ENCODE measurements at places on chromosomes 7 and 10. TPM values are rescaled to one million over a fixed set of nuclear protein-coding genes. Genes with fewer than 3 reads are reported as not detected.

DNA sequence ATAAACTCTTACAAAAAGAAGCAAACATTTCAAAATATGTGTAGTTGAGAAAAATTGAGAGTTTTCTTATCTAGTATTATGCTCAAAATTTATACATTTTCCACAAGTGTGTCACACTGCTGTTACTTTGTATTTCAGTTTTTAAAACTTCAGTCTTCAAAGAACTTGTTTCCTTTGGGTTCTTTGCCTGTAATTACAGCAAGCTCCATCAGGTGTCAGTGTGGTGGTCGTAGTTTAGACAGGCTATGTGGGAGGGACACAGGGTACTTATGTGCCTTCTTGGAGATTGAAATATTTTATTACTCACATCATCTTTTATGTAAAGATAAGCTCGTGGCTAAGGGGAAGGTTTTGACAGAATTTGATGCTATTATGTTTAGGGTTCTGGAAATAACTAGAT is 360.5 kb downstream of the FGFR2 start:
- H3K4me3 ChIP-seq: no peak overlapping the region
- H3K27ac ChIP-seq: no peak overlapping the region
- no peaks in the 10 kb centered on the region for H3K36me3 ChIP-seq
- H3K27me3 ChIP-seq: no peaks in the 10 kb centered on the region
- no peaks in the 10 kb centered on the region for H3K4me1 ChIP-seq

GPR146 gene
- total RNA-seq: 6.4 TPM

SEMA3D gene
- 35.7 TPM for total RNA-seq

DNA sequence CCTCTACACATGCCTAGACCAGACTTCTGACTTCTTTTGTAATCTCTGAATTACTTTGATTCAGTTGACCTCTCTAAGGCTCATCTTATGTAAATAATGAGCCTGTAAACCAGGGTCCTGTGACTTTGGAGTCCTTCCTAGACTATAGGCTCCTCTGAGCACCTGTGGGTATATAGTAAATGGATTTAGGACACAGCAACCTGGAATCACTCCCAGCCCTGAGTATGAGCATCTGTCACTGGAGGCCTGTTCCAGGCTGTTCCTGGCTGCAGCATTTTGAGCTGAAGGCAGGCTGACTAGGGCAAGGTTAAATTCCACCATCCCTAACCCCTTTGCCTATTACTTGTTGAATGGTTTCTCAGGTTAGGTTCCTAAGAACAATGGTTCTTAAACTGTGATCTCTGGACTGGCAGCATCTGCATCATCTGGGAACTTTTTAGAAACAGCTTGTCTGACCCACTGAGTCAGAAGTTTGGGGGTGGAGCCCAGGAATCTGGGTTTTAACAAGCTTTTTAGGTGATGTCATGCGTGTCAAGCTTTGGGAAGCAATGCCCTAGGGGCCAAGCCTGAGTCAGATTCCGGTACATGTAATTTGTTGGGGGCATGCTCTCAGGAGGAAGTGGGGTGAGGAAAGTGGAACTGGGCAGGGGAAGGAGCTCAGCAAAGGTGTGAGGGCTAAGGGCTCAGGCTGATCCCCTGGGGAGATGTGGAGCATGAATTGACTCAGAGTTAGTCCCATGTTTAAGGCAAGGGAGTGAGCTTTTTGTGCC is 28.2 kb downstream of the MINDY4 start:
- no peak overlapping the region for H3K27ac ChIP-seq
- H3K4me1 ChIP-seq: peaks cover 11% of the 10 kb centered on the region
- no peak for DNase-seq

GRCh38 chr7:144588559-144589051 is 185.1 kb upstream of the NOBOX start:
- no peaks in the 10 kb centered on the region for H3K4me1 ChIP-seq
- H3K36me3 ChIP-seq: no peaks in the 10 kb centered on the region
- H3K27me3 ChIP-seq: no peaks in the 10 kb centered on the region

- H3K4me3 ChIP-seq: no peak overlapping the region
- no peaks in the 10 kb centered on the region for H3K27me3 ChIP-seq
- H3K4me1 ChIP-seq: no peaks in the 10 kb centered on the region
- DNase-seq: no peak
Observed at GRCh38 chr7:127189074-127189473, 63.7 kb downstream of the GRM8 start.

DNA sequence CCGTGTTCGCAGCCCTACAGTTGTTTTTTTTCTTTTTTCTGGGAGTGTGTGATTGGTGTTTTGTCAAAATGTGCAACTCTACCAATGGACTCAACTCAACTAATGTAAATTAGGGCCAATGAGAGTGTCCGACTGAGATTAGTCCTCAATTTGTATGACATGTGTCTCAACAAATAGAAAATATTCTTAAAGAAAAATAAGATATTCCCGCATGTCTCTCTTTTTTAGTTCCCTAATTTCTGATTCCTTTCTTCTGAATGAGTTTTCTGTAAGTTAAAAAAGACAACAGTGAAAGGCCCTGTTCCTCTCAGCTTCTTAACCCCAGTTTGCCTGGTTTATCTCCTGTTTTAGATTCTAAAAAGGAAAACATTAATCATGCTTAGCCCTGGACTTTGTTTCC is 61.5 kb downstream of the ARID5B start:
- no peak for DNase-seq
- no peaks in the 10 kb centered on the region for H3K36me3 ChIP-seq
- no peak overlapping the region for H3K27ac ChIP-seq
- H3K4me3 ChIP-seq: no peak overlapping the region
- no peaks in the 10 kb centered on the region for H3K4me1 ChIP-seq
- no peaks in the 10 kb centered on the region for H3K27me3 ChIP-seq

- peaks cover 57% of the 10 kb centered on the region for H3K36me3 ChIP-seq
- H3K27me3 ChIP-seq: no peaks in the 10 kb centered on the region
- DNase-seq: no peak
- H3K4me1 ChIP-seq: peaks cover 31% of the 10 kb centered on the region
Observed at GRCh38 chr7:44257618-44258422, 57.0 kb downstream of the YKT6 start.

DNA sequence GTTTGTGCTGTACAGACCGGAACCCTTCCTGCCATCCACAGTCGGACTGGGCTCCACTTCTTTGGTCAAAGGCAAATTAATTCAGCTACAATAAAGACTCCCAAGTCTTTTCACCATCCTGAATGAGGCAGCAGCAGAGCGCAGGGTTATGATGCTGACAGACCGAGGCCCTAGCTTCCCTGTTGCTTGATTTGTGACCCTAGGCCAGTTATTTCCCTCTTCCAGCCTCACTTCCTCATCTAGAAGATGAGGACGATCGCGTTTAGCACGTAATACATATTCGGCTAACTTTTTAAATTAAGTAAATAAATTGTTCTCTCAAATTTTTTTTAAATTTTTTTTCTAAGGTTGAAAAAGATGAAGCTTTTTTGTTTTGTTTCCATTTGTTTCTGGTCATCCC is 18.1 kb downstream of the ADRB1 start:
- no peak overlapping the region for H3K4me3 ChIP-seq
- no peak for DNase-seq
- H3K27me3 ChIP-seq: no peaks in the 10 kb centered on the region
- peaks cover under 1% of the 10 kb centered on the region for H3K4me1 ChIP-seq

DNA sequence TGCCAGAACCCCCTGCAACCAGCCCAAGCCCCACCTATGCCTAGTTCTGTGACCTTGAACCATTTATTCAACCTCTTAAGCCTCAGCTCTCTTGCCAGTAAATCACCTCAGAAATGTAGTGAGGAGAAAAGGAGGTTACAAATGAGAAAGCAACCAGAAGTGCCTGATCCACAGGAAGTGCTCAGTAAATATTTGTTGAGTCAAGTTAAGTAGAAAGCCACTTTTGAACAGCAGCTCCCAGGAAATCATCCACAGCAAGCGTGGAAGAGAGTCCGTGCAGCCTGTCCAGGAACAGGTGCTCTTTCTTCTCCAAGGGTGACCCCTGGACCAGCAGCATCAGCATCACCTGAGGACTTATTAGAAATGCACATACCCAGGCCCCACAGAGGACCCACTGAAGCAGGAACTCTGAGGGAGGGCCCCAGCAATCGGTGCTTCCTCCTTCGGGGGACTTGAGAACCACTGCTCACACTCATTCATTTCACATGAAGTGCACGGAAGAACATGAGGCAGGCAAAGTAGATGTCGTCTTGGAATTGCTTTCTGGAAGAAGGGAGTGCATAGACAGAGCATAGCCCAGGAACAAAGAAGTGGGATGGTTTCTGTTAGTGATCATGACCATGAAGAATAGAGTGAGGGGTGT is 6.3 kb upstream of the C10orf71 start:
- DNase-seq: no peak
- H3K4me3 ChIP-seq: no peak overlapping the region
- peaks cover 10% of the 10 kb centered on the region for H3K4me1 ChIP-seq
- H3K27me3 ChIP-seq: no peaks in the 10 kb centered on the region
- H3K27ac ChIP-seq: no peak overlapping the region

GRCh38 chr7:12861070-12861469 is 173.6 kb downstream of the ARL4A start:
- H3K4me3 ChIP-seq: no peak overlapping the region
- no peaks in the 10 kb centered on the region for H3K27me3 ChIP-seq
- peaks cover 3% of the 10 kb centered on the region for H3K4me1 ChIP-seq
- H3K36me3 ChIP-seq: no peaks in the 10 kb centered on the region

VTI1A gene
- total RNA-seq: 46.7 TPM

GRCh38 chr7:149688836-149689235 is 84.6 kb downstream of the ZNF467 start:
- no peak for DNase-seq
- H3K4me1 ChIP-seq: peaks cover 5% of the 10 kb centered on the region
- no peak overlapping the region for H3K27ac ChIP-seq

ADGRA1 gene
- 3.4 TPM for total RNA-seq

GRCh38 chr10:103244666-103245271 is 918 bp upstream of the RPEL1 start:
- DNase-seq: peak; percentile 80
- no peaks in the 10 kb centered on the region for H3K27me3 ChIP-seq
- H3K4me3 ChIP-seq: no peak overlapping the region
- H3K4me1 ChIP-seq: peaks cover 6% of the 10 kb centered on the region

- no peaks in the 10 kb centered on the region for H3K27me3 ChIP-seq
- H3K4me1 ChIP-seq: no peaks in the 10 kb centered on the region
- H3K4me3 ChIP-seq: no peak overlapping the region
Observed at GRCh38 chr10:108848046-108848445, 1075.3 kb downstream of the XPNPEP1 start.

DNA sequence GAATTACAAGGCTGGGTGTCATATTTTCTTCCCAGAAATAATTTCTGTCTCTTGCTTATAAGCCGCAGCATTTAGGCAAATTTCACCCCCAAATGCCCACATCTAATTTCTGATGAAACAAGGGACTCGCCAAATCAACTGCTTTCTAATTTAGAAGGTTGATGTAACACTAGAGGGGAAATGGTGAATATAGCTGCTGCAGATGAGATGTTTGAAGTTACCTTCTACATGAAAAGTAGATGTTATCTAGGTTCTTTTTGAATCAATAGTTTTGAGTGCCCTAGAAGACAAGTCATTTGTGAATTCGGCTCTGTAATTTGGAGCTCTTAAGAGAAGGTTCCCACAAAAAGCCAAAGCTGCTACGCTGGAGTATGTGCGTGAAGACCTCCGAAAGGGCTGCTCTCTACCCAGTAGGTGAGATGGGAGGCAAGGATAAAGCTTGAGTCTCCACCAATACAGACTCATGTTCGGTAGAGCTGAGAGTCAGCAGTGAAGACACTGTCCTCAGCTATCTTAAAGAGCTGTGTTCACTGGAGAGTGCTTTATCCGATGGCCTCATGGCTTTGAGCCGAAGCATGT is 99.5 kb downstream of the FANK1 start:
- H3K4me3 ChIP-seq: no peak overlapping the region
- DNase-seq: no peak
- H3K27ac ChIP-seq: no peak overlapping the region
- H3K36me3 ChIP-seq: peaks cover 3% of the 10 kb centered on the region

DNA sequence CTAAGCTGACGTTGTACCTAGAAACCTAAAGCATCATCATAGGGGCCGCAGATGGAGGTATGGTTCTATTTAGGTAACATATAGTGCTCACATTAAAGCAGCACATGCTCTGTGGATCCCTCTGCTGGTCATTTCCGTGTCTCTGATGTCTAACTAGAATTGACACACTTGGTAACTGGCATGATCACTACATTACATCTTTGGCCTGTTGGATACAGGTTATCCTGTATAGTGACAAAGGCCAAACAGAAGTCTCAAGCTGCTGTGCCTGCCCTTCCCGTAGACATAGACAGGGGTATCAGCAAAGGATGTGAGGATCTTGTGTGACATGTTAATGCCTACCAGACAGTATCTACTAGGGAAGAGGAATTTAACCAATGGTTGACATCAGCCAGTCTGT is 51.2 kb downstream of the KIF5B start:
- H3K4me1 ChIP-seq: peaks cover 16% of the 10 kb centered on the region
- no peak for DNase-seq
- no peak overlapping the region for H3K4me3 ChIP-seq

DNA sequence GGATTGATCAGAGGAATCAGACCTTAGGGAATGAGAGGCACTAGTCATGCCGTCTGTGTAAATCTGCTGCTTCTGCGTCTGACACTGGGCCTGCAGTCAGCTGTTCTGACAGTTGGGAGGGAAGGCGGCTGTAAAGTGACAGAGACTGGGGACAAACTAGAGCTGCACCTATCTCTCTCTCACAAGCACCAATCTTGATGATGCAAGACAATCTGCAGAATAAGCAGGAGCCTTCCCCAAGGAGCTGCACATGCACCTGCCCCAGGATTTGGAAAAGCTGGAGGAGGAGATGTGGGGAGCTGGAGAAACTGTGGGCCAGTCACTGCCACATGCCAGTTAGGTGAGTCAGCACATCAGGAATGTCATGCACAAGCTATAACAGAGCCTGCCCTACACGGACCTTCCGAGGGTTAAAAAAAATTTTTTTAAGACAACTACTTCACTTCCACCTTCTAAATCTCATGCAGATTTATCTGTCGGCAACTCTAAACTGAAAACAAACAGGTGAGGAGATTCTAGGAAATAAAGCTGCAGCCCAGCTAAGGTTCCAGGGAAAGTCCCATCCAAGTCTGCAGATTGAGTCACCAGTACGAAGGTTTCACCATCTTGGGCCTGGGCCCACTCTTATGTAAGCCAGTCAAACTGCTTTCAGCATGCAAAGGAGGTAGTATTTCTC is 39.2 kb downstream of the ENO4 start:
- no peaks in the 10 kb centered on the region for H3K27me3 ChIP-seq
- no peak overlapping the region for H3K27ac ChIP-seq
- H3K4me3 ChIP-seq: no peak overlapping the region
- H3K4me1 ChIP-seq: no peaks in the 10 kb centered on the region
- peaks cover 5% of the 10 kb centered on the region for H3K36me3 ChIP-seq

GPR26 gene
- total RNA-seq: 1.8 TPM

SPOCK2 gene
- total RNA-seq: 188 TPM

CCDC201 gene
- not detected for total RNA-seq

DNA sequence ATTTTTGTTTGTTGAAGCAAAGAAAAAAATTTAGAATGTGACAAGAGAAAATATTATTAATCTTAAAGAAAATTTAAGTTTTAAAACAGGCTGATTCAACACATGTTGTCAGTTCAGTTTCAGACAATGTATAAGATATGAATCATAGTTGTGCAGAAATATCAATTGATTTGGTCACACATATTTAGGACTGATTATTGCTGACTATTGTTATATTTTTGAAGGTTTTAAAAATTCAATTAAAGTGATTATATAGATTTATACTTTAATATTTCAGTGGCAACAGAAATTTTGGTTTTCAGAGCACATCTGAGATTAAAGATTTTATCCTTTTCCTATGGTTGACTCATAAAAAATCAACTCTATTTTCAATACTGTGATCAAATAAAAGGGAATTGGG is 132.5 kb downstream of the PON1 start:
- H3K36me3 ChIP-seq: no peaks in the 10 kb centered on the region
- no peak overlapping the region for H3K27ac ChIP-seq
- no peaks in the 10 kb centered on the region for H3K27me3 ChIP-seq
- no peak for DNase-seq
- no peak overlapping the region for H3K4me3 ChIP-seq

- H3K4me1 ChIP-seq: no peaks in the 10 kb centered on the region
- peak overlapping the region; percentile 16 for H3K27ac ChIP-seq
- no peaks in the 10 kb centered on the region for H3K36me3 ChIP-seq
- H3K4me3 ChIP-seq: no peak overlapping the region
- no peaks in the 10 kb centered on the region for H3K27me3 ChIP-seq
Observed at GRCh38 chr7:112495810-112496462, 15.1 kb downstream of the LSMEM1 start.

All from spinal cord (tissue), 10 donors.